ENCODE measurements at places on chromosomes 12 and 14.

- no peak for DNase-seq
Measured at GRCh38 chr12:122080149-122081082, 1.9 kb downstream of the MLXIP start.

DNA sequence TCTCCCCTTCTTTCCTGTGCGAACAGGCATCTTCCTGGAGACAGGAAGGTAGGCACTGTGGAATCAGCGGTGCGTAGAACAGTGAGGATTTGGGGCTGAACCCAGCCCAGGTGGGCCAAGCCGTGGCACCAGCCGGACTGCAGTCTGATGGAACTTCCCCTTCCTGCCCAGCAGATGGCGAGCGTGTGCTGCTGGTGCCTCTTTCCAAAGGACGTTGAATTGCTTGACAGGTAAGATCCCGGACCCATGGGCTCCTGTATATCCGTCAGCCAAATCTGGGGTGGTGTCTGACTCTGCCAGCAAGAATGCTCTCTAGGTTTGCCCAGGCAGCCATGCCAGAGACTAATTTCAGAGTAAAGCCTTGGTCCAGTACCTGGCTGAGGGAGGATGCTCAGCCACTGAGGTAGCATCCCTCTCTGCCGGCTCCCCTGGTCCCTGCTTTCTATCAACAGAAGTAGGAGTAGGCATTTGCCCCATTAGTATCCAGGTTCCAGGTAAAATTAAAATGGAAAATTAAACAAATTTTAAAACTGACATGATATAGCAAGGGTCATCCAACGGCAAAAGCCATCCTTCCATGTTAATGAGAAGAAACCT lies 21.1 kb upstream of the KCNA5 start:
- DNase-seq: peak; percentile 23

DNA sequence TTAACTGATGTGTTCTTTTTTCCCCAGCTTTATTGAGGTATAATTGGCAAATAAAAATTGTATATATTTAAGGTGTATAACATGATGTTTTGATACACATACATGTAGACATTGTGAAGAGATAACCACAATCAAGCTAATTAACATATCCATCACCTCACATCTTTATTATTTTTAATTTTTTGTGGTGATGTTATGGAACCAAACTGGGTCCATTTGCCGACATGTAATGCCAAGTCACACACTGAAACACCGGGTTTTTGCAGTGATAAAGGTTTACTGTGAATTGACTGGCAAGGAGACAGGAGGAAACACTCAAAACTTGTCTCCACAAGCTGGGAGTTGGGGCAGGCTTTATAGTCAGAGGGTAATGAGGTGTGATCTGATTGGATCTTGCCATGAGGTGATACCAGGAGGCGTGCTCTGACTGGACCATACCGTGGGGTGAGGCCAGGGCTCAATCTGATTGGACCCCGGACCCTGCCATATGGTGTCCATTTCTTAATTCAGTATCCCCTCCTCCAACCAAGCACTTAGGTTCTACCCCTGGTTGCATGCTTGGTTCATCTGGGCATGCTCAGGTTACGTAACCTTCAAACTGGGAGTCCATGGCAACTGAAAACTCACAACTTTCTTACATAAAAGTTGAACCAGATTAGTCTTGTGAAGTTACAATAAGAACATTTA lies 11.8 kb upstream of the WSCD2 start:
- DNase-seq: no peak

GRCh38 chr14:103112400-103113243 lies 10.6 kb upstream of the TNFAIP2 start:
- no peak for DNase-seq

DNA sequence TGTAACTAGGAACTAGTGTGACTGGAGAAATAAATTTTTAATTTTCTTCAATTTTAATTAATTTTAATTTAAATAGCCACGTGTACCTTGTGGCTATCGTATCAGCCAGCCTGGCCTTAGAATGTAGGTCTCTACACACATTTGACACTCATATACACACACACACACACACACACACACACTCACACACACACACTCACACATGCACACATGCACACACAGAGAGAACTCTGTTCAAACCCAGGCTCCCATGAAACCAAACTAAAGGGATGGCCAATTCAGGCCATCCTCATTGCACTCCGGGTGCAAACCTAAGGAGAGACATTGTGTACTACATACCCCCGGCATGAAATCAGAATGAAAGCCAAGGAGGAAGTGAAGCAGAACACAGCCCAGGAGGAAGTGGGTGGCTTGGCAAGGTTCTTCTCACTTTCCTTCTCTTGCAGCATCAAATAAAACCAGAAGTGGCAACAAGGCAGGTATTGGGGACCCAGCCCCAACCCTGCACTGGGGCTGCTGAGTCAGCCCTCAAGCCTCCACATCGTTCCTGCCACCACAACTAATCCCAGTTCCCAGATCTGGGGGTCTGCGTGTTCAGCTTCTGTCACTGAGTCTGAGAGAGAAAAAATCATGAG lies 26.2 kb upstream of the CHPT1 start:
- DNase-seq: no peak

DNA sequence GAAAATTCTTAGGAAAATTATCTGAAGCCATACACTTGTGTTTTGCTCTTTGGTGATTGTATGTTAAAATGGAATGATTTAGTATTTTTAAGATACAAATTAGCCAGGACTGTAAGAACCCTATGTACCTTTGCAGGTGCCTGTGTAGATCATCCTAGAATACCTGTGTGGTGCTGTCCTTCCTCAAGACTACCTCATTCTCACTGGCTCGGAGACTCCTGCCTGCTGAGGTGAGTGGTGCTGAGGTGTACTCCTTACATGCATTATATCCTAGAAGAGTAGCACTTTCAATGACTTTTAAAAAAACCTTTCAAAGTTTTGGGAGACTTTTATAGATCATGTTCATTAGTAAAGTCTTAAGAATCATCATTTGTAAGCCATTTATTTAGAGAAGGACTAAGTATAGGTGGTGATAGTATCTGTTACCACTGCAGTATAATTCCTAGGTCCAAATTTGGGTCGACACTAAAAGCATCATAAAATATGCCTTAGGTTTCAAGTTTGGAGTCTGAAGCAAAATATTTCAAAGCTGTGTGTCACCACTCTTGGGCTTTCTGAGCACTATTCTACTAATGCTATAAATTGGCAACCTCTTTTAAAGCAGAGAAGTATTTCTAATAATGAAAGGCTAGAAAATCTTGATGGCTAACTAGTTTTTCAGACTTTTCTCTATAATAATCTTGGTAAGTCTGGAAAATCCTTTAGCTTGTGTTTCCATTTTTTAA lies 36.6 kb downstream of the RASSF8 start:
- no peak for DNase-seq

GRCh38 chr14:70988452-70988851 lies 81.2 kb downstream of the PCNX1 start:
- no peak for DNase-seq

- DNase-seq: peak; percentile 64
Measured at GRCh38 chr12:98002887-98003493, 512.4 kb upstream of the TMPO start.

DNA sequence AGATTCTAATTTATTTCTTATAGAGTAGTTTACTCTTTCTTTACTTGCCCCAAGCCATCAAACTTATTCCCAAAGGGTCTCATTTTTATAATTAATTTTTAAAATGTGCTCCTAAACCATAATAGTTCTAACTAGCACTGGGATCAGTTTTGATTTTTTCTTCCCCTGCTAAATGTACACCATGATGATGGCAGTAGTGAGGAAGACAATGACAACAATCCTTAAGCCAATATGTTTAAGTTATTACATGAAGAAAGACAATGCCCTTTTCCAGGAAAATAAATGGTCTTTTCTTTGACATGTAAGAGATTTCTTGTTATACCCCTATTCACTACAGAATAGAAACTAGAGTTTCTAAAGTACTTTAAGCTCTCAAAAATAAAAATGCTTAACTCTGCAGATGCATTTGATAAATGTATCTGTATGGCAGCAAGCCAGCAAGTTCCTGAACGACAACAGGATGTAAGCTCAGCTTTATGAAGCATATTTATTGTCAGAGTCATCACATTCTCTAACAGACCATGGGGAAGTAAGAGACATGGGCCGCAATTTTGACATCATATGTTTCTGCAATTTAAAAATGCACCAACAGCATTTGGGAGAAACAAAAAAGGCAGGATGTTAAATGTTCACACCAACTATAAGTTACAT lies 36.0 kb upstream of the SNX6 start:
- no peak for DNase-seq

GRCh38 chr12:51994959-51995358 lies 11.8 kb upstream of the TAMALIN start:
- no peak for DNase-seq

DNA sequence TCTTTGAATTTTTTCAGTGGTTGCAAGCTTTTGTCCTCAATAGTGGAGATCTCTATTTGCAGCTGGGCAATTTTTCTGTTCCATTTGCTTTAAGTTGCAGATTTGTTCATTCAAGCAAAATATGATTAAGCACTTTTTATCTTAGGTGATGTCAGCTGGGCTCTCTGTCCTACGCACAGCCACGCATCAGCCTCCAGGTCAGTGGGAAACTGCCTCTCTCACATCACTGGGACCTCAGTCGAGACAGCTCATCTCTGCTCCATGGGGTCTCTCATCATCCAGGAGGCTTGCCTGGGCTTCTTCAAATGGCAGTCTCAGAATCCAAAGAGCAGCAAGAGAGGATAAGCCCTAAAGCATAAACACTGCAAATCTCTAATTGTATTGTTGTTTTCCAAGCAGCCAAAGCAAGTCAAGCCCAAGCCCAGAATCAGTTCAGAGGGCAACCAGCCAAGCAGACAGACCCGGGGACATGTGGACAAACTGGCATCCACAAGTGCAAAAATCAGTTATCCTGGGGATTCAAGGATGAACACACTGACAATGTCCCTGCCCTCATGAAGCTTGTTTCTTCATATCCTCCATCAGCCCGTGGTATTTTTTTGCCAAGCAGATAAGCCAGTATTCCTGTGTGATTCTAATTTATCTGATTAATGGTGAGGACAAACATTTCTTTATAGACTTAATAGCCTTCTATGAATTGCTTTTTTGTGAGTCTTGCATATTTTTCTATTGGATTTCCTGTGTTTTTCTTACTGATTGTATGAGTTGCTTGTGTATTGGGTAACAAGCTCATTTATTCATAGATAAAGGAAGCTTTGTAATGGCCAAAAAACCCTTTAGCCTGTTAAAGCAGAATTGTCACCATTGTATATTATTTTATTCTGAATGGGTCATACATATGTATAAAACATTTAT lies 262.5 kb downstream of the GXYLT1 start:
- no peak for DNase-seq

- no peak for DNase-seq
Measured at GRCh38 chr12:3173008-3173553, 95.9 kb downstream of the TSPAN9 start.

DNA sequence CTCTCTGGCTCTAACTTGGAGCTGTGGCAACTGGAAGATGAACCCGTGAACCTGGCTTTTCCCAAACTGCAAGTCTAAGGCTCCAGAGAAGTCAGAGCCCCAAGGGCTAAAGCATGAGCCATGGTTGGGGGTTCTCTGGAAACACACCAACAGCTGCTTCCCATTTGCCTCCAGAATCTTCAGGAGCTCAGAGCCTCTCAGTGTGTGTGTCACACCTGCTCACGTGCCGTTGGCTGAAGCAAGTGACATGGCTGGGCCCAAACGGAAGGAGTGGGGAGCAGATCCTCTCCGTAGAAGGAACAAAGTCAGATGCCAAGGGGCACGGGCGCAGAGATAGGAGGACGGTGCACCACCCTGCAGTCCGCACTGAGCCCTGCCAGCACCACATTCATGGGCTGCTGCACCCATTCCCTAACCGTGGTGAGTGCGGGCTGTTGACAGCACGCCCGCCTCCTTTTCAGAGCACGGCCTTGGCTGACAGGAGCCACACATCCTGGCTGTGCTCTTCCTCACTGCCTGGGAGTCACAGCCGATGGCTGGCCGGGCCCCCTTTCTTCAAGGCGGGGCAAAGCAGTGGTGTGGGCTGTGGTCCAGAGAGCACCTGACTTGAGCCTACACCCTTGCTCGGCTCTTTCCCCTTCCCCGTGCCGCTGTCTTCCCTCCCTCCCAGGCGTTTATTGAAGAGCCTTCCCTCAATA lies 16.6 kb upstream of the TRAF3 start:
- no peak for DNase-seq

DNA sequence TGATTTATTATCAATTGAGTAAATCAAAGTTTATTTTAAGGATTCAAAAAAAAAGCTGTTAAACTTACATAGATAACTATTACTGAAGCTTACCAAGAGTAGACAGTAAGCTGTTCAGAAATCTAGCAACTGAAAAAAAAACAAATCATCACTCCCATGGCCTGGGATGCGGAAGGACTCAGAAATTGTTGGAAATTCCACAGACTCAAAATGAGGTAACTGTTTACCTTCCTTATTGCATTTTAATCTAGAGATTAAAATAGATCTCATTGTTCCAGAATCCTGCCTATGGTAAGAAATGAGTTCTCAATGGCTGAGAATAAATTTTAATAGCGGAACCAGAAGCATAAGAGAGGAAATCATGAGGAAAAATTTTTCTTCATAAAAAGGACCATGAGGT lies 87.2 kb downstream of the PPM1H start:
- DNase-seq: no peak

- DNase-seq: no peak
Measured at GRCh38 chr14:89011355-89012281, 187.2 kb downstream of the TTC8 start.

DNA sequence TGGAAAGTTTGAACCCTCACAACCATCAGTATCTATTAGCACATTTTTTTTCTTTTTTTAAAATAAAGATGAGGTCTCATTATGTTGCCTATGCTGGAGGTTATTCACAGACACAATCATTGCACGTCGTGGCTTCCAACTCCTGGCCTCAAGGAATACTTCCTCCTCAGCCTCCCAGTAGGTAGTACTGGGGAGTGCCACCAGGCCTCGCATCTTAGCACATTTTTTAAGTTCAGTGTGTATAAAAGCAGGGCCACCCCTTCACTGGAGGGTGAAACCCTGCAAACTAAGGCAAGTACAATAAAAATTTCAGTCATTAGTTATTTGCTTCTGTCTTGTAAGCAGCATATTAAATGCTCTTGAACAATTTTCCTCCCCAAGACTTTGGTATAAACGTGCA lies 114.2 kb upstream of the SINHCAF start:
- DNase-seq: no peak

GRCh38 chr12:49553512-49554088 lies 14.3 kb downstream of the MCRS1 start:
- peak; percentile 63 for DNase-seq

GRCh38 chr14:74567646-74568379 lies 44.2 kb downstream of the LTBP2 start:
- DNase-seq: no peak

GRCh38 chr12:121738340-121738858 lies 25.8 kb downstream of the TMEM120B start:
- DNase-seq: no peak

GRCh38 chr12:103672401-103673119 lies 85.5 kb downstream of the STAB2 start:
- DNase-seq: no peak

- DNase-seq: no peak
Measured at GRCh38 chr12:115313929-115314328, 630.0 kb upstream of the TBX3 start.
